ENCODE measurements at places on chromosomes 5 and 9. TPM values are rescaled to one million over a fixed set of nuclear protein-coding genes. Genes with fewer than 3 reads are reported as not detected.

GRCh38 chr9:83059417-83059816 lies 3.5 kb downstream of the RASEF start:
- H3K27me3 ChIP-seq = peaks cover 12% of the 10 kb centered on the region
- DNase-seq = no peak
- H3K36me3 ChIP-seq = no peaks in the 10 kb centered on the region
- no peak overlapping the region for H3K4me3 ChIP-seq
- H3K27ac ChIP-seq = no peak overlapping the region

DNA sequence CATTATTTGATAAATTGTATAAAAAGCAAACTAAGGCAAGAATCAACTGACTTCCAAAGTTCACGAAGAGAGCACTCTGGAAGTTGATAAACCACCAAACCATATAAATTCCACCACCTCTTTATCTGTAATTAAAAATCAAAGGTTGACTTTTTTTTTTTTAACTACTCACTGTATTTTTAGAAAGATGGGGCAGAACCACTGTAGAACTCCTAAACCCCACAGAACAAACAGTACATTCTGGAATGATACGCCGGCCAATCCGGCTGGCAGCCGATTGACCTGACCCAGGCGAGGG lies 435 bp upstream of the CCNG1 start:
- peaks cover 5% of the 10 kb centered on the region for H3K4me1 ChIP-seq
- no peak overlapping the region for H3K27ac ChIP-seq
- H3K27me3 ChIP-seq = no peaks in the 10 kb centered on the region
- H3K4me3 ChIP-seq = peak overlapping the region; percentile 24

DNA sequence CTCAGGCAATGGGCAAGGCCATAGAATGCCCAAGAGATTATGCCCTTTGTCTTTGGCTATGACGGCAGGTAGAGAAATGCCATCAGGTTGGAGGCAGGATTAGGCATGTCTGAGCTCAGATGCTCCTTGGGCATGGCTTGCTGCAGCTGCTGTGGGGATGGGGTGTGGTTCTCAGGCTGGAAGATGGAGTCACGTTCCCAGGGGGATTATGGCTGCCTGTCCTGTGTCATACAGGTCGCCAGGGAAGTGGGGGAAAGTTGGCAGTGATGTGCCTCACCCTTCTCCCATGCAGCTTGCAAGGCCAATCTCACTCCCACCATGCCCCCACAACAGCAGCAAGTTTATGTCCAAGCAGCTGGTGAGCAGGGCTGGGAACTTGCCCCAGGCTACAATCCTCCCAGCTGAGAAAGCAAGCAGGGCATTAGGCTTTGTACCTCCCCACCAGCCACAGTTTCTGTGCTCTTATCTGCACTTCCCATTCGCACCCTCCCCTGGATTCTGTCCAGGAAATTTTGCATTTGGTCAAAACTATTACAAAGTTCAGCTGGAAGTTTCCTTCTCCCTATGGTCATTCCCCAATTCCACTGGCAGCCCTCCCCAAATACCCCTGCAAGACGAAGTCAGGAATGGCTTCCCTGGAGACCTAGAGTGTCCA lies 1788.0 kb upstream of the NUDT12 start:
- H3K27me3 ChIP-seq = no peaks in the 10 kb centered on the region
- no peaks in the 10 kb centered on the region for H3K36me3 ChIP-seq
- no peak for DNase-seq
- no peak overlapping the region for H3K27ac ChIP-seq
- H3K4me3 ChIP-seq = no peak overlapping the region

DNA sequence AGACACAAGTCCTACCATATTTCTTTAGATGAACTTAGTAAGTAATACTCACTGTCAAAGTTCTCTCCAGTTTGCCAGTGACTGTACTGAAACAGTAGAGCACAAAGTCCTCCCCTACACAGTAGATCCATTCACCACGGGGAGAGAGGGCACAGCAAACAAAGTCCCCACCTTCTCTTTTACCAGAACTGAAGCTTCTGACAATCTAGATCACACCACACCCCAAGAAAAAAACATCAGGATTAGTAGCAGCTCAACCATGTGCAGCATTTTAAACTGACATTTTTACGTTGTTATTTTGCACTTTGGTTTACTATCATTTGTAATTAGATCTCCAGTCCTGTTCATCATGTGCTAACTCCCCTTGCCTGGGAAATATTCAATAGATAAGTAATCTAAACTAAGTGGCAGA lies 23.0 kb downstream of the DNAJA1 start:
- DNase-seq = no peak
- peaks cover 7% of the 10 kb centered on the region for H3K4me1 ChIP-seq
- H3K27me3 ChIP-seq = no peaks in the 10 kb centered on the region
- no peak overlapping the region for H3K4me3 ChIP-seq
- H3K36me3 ChIP-seq = peaks cover 6% of the 10 kb centered on the region
- H3K27ac ChIP-seq = no peak overlapping the region

GRCh38 chr5:8185852-8186251 lies 316.9 kb downstream of the MTRR start:
- no peak overlapping the region for H3K4me3 ChIP-seq
- H3K27ac ChIP-seq = no peak overlapping the region
- DNase-seq = no peak
- H3K4me1 ChIP-seq = no peaks in the 10 kb centered on the region
- no peaks in the 10 kb centered on the region for H3K27me3 ChIP-seq
- no peaks in the 10 kb centered on the region for H3K36me3 ChIP-seq

- no peak overlapping the region for H3K4me3 ChIP-seq
- peaks cover 9% of the 10 kb centered on the region for H3K27me3 ChIP-seq
- DNase-seq = no peak
- no peaks in the 10 kb centered on the region for H3K4me1 ChIP-seq
- no peak overlapping the region for H3K27ac ChIP-seq
- H3K36me3 ChIP-seq = no peaks in the 10 kb centered on the region
Measured at GRCh38 chr5:61587125-61587524, 255.1 kb downstream of the ZSWIM6 start.

DNA sequence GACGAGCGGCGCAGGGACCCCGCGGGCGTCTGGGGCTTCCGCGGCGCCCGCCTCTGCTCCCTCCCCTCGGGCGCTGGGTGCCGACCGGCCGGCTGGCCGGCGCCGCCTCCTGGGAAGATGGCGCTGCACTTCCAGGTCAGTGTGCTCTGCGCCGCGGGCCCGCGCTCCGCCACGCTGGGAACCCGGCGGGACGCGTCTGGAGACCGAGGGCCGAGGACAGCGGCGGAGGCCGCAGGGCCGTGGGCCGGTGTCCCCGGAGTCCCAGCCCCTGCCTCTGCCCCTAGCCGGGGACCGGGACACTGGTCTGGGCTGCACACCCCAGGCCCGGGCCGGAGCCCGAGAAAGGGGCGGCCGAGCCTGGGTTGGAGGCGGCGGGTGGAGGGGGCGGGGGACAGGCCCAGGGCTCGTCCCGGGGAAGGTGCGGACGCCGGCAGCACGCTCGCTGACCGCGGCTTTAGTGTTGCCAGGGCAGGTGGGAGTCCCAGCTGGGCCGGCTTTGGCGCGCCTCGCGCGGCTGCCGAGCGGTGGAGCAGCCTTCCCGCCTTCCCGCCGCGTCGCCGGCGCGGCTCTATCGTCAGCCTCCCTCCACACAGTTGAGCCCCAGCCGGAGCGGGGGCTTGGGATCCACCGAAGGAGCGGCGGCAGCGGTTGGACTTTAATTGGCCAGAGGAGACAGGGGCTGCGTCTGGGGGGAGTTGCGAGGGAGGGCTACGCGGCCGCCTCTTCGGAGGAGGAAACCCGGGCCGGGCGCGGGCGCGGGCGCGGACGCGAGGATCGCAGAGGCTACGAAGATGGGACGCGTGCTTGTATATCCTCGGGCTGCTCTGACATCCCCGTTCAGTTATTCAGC lies at the start of gene RANBP17:
TSS of gene RANBP17 (plus strand) at position 102 of the 850 bp plus-strand sequence.
- no peaks in the 10 kb centered on the region for H3K27me3 ChIP-seq
- H3K4me1 ChIP-seq = no peaks in the 10 kb centered on the region
- H3K36me3 ChIP-seq = no peaks in the 10 kb centered on the region
- DNase-seq = peak; percentile 78

DNA sequence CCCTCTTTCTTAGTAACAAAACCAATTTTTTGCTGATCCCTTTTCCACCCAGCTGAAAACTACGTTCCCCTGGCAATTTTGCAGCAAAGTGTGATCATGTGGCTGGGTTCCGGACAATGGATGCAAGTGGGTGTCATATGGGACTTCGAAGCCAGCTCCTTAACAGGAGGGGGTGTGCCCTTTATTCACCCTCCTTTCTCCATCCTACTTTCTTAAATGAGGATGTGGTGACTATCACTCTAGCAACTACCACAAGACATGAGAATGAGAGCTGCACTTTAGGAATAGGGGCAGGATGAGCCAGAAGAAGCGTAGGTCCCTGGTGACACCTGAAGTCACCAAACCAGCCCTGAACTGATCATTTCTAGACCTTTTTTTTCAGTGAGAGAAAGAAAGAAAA lies 58.9 kb downstream of the IRF1 start:
- no peak for DNase-seq
- H3K4me3 ChIP-seq = no peak overlapping the region
- H3K4me1 ChIP-seq = peaks cover 42% of the 10 kb centered on the region
- no peak overlapping the region for H3K27ac ChIP-seq
- no peaks in the 10 kb centered on the region for H3K27me3 ChIP-seq
- no peaks in the 10 kb centered on the region for H3K36me3 ChIP-seq

DNA sequence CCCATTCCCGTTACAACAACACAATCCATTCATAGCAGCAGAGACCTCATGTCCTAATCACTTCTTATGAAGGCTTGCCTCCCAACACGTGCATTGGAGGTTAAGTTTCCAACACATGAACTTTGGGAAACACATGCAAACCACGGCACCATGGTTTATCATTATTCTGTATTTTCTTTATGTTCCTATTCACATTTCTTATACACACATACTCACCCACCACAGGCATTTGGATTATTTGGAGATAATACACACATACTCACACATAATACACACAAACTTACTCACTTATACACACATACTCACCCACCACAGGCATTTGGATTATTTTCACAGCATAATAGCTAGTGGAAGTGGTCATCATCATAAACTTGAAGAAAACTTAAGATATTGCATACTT lies 75.6 kb downstream of the C7 start:
- H3K27ac ChIP-seq = no peak overlapping the region
- no peak overlapping the region for H3K4me3 ChIP-seq
- H3K27me3 ChIP-seq = no peaks in the 10 kb centered on the region
- no peaks in the 10 kb centered on the region for H3K4me1 ChIP-seq

DNA sequence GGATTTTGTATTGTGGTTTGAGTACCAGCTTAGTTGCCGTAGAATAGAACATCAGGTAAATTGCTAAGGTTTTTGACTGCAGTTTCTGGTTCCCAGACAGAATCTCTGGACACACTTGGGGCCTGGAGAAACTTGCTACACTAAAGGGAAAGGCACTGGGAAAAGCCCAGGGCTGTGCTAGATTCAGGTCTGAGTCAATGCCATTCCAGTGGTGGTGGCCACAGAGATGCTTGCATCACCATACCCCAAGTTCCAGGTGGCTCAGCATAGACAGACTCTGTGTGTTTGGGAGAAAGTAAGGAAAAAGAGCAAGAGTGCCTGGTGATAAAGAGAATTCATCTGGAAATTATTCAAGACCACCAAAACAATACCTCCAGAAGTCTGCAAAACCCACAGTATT lies 120.6 kb downstream of the HMHB1 start:
- no peak for DNase-seq
- no peak overlapping the region for H3K4me3 ChIP-seq
- H3K27me3 ChIP-seq = no peaks in the 10 kb centered on the region
- H3K4me1 ChIP-seq = no peaks in the 10 kb centered on the region
- H3K27ac ChIP-seq = no peak overlapping the region
- no peaks in the 10 kb centered on the region for H3K36me3 ChIP-seq

- H3K4me3 ChIP-seq = no peak overlapping the region
- DNase-seq = peak; percentile 88
- no peaks in the 10 kb centered on the region for H3K27me3 ChIP-seq
- no peaks in the 10 kb centered on the region for H3K36me3 ChIP-seq
- H3K27ac ChIP-seq = peak overlapping the region; percentile 38
Measured at GRCh38 chr5:81268521-81269196, 32.7 kb upstream of the ZCCHC9 start.

DNA sequence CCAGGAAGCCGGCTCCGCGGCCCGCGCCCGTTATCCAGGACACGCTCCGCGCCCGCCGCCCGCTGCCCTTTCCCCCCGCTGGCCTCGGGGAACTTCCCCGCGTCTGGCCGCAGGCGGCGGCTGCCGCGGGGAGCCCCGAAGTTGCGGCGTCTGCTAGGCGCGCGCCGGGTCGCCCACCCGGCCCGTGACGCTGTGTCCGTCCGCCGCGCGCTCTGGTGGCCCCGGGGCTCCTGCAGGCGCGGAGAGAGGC lies 621 bp upstream of the GCNT4 start:
- no peak for DNase-seq
- H3K36me3 ChIP-seq = no peaks in the 10 kb centered on the region
- peak overlapping the region; percentile 83 for H3K27ac ChIP-seq
- peaks cover 1% of the 10 kb centered on the region for H3K27me3 ChIP-seq
- peaks cover 16% of the 10 kb centered on the region for H3K4me1 ChIP-seq

DNA sequence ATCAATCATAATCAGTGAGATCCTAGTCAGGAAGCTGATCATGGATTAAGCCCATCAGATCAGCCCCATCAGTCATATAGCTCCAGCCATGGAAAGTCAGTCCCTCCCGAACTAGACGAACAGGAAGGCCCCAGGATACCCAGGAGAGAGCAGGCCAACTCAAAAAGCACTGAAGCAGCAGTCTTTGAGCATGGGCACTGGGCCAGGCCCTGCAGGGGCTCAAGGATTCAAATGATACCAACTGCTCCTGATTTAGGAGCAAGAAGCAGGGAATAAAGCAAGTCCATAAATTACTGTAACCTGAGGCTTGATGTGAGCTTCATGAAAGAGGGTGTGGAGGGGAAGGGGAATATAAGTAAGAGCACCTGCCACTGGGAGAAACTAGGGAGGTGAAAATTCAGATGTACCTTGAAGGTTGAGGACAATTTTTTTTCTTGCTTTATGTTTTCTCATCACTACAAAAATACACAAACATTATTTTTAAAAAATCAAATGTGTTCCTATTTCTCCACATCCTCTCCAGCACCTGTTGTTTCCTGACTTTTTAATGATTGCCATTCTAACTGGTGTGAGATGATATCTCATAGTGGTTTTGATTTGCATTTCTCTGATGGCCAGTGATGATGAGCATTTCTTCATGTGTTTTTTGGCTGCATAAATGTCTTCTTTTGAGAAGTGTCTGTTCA lies 115.2 kb downstream of the SIL1 start:
- no peak for DNase-seq
- H3K4me1 ChIP-seq = no peaks in the 10 kb centered on the region
- no peaks in the 10 kb centered on the region for H3K27me3 ChIP-seq
- no peak overlapping the region for H3K4me3 ChIP-seq
- no peak overlapping the region for H3K27ac ChIP-seq
- no peaks in the 10 kb centered on the region for H3K36me3 ChIP-seq

GRCh38 chr9:72485821-72486593 lies 35.4 kb upstream of the TMC1 start:
- no peak overlapping the region for H3K27ac ChIP-seq
- no peaks in the 10 kb centered on the region for H3K27me3 ChIP-seq
- DNase-seq = peak; percentile 46
- H3K4me3 ChIP-seq = no peak overlapping the region

- H3K36me3 ChIP-seq = no peaks in the 10 kb centered on the region
- no peaks in the 10 kb centered on the region for H3K4me1 ChIP-seq
- peak; percentile 23 for DNase-seq
- H3K4me3 ChIP-seq = no peak overlapping the region
- H3K27me3 ChIP-seq = no peaks in the 10 kb centered on the region
Measured at GRCh38 chr9:71364186-71364955, 242.9 kb upstream of the TRPM3 start.

- peaks cover 4% of the 10 kb centered on the region for H3K4me1 ChIP-seq
- no peak for DNase-seq
- no peaks in the 10 kb centered on the region for H3K36me3 ChIP-seq
- H3K27ac ChIP-seq = no peak overlapping the region
Measured at GRCh38 chr9:128115187-128116103, 12.1 kb downstream of the PTGES2 start.

The SHOC1 gene
- total RNA-seq = under 0.01 TPM

The NR2F1-AS1 gene
- total RNA-seq = 33.6 TPM

The FREM1 gene
- under 0.01 TPM for total RNA-seq

The OR1L1 gene
- total RNA-seq = not detected

The PCSK5 gene
- total RNA-seq = 4.8 TPM

All from fibroblast of lung (primary cell).